Bronchial smooth muscle cell (primary cell): ENCODE measurements at places on chromosomes 13 and 19. TPM values are rescaled to one million over a fixed set of nuclear protein-coding genes. Genes with fewer than 3 reads are reported as not detected.

The ADGRE3 gene
- total RNA-seq = not detected in 2 replicates

The SIAH3 gene
- total RNA-seq = not detected in 2 replicates

The ALOX5AP gene
- total RNA-seq = 0.26 and 0.47 TPM in 2 replicates

The GRIK5 gene
- total RNA-seq = 0.09 TPM in 1 of 2 replicates, not detected in the other

The MATK gene
- 0.16 TPM in 1 of 2 replicates, not detected in the other for total RNA-seq

The ZNF763 gene
- total RNA-seq = 0.86 and 2.5 TPM in 2 replicates

The LENG9 gene
- 9.3 and 9.8 TPM in 2 replicates for total RNA-seq

The DMKN gene
- total RNA-seq = 6.6 and 8.4 TPM in 2 replicates

The PRR12 gene
- 1.2 and 1.3 TPM in 2 replicates for total RNA-seq

The CLEC17A gene
- total RNA-seq = 0.09 and 0.16 TPM in 2 replicates

The CCDC169 gene
- total RNA-seq = 4.8 and 5.0 TPM in 2 replicates

The ZNF808 gene
- 14.0 and 18.4 TPM in 2 replicates for total RNA-seq

The FXYD1 gene
- 4.4 and 14.6 TPM in 2 replicates for total RNA-seq

The STARD13 gene
- total RNA-seq = 7.6 and 10.1 TPM in 2 replicates

The ATXN8OS gene
- total RNA-seq = not detected in 2 replicates

The ETV2 gene
- 0.17 and 0.63 TPM in 2 replicates for total RNA-seq

The KCTD12 gene
- 37.8 and 46.6 TPM in 2 replicates for total RNA-seq

The FAM83E gene
- total RNA-seq = 0.34 and 0.63 TPM in 2 replicates

The PRTN3 gene
- total RNA-seq = not detected in 2 replicates

The ZNF555 gene
- total RNA-seq = 3.8 and 7.3 TPM in 2 replicates

The F10 gene
- 26.8 and 38.1 TPM in 2 replicates for total RNA-seq

The GRIN2D gene
- 0.17 and 0.63 TPM in 2 replicates for total RNA-seq

The CD22 gene
- 0.16 TPM in 1 of 2 replicates, not detected in the other for total RNA-seq

The EFNB2 gene
- 0.09 and 0.47 TPM in 2 replicates for total RNA-seq
